Upper lobe of left lung (tissue), 6 donors: ENCODE measurements at places on chromosomes 3 and 15. TPM values are rescaled to one million over a fixed set of nuclear protein-coding genes. Genes with fewer than 3 reads are reported as not detected.

DNA sequence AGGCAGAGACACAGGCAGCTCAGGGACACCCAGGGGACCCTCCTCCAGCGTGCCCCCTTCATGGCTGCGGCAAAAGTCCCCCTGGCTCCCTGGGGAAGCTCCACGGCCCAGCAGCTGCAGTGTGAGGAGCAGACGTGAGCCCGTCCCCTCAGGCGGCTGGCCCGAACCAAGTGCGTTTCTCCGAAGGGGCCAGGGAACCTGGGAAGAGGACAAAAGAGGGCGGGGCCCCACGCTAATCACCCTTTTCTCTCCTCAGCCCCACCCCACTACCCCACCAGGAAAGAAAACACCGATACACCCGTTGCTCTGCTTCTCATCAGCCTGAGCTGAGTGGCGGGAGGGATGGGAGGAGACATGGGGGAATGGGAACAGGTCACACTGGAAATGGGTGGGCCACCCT is at the start of gene MUC4:
TSS of gene MUC4 (minus strand) at position 174 of the 400 bp plus-strand sequence. CDS start at position 62, 112 bp downstream.
- H3K4me3 ChIP-seq = peak within 1 kb of the TSS; percentile 10
- no peak for DNase-seq
- no peaks in the 10 kb centered on the region for H3K27me3 ChIP-seq
- H3K27ac ChIP-seq = no peak within 1 kb of the TSS

DNA sequence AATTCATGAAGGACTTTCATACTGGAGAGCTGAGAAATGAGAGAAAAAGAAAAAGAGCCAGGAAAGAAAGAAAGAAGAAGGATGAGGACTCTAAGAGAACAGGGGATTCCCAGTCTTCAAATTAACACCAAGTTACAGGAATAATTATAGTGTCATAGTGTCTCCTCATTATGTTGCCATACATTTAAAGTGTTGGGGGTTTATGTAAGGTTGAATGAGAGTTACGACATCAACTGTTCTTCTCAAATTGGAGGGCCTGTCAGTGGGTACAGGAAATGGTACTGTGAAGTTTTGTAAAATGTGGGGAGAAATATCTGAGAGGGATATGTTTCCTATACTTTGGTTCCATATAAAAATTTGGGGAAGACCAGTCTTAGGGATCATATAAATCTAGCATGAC is 12.3 kb upstream of the CD200 start:
- H3K4me1 ChIP-seq = no peaks in the 10 kb centered on the region
- no peak overlapping the region for H3K27ac ChIP-seq
- no peak for DNase-seq
- H3K36me3 ChIP-seq = no peaks in the 10 kb centered on the region
- H3K27me3 ChIP-seq = no peaks in the 10 kb centered on the region

DNA sequence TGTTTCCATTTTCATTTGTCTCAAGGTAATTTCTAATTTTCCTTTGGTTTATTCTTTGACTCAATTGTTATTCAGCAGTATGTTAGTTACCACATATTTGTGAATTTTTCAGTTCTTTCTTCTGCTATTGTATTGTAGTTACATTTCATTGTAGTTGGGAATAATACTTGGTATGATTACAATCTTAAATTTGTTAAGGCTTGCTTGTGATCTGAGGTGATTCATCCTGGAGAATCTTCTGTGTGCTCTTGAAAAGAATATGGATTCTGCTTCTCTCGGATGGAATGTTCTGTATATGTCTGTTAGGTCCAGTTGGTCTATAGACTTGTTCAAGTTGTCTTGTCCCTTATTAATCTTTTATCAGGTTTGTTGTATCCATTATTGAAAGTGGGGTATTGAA is 63.4 kb upstream of the VEPH1 start:
- no peak for DNase-seq
- no peaks in the 10 kb centered on the region for H3K27me3 ChIP-seq
- H3K36me3 ChIP-seq = no peaks in the 10 kb centered on the region
- no peak overlapping the region for H3K4me3 ChIP-seq

GRCh38 chr3:46971742-46972141 is 4.8 kb downstream of the CCDC12 start:
- H3K27ac ChIP-seq = peak overlapping the region; percentile 66
- DNase-seq = no peak
- H3K27me3 ChIP-seq = no peaks in the 10 kb centered on the region
- H3K4me3 ChIP-seq = no peak overlapping the region

P2RY14 gene
- total RNA-seq = 3.5 TPM

DNA sequence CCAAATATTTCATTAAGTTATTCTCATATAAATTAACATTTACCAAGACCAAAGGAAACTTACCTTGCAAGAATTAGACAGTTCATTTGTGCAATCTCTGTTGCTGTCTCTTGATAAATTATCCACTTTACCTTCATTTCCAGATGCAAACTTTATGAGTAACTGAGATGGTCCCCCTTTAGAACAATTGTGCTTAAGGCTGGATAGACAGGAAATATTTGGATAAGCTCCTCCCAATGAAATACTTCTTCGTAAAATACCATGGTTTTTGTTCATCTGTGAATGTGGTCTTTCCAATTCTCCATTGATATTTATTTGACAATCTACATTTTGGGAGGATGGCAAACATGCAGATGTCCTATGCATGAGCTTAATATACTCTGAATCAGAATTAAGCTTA is 78.2 kb downstream of the NEDD4 start:
- no peaks in the 10 kb centered on the region for H3K36me3 ChIP-seq
- H3K27ac ChIP-seq = no peak overlapping the region
- no peaks in the 10 kb centered on the region for H3K27me3 ChIP-seq
- H3K4me1 ChIP-seq = no peaks in the 10 kb centered on the region

DNA sequence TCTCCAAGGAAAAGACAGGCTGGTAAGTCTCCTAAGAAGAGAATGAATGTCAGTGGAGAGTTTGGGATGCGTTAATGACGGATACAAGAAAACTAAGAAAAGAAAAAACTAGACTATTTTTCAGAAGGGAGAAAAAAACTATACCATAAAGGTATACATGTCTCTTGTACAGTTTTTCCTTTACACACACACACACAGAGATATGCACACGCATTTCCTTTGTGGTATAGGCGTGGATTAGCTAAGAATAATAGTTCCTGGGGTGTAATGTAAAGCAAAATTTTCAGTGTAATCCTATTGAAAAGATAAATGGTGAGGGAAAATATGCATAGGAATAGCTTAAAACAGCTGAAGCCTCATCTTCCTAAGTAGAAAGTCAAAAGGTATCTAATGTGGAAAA is 36.3 kb downstream of the GABPB1 start:
- no peaks in the 10 kb centered on the region for H3K36me3 ChIP-seq
- DNase-seq = no peak
- H3K4me1 ChIP-seq = no peaks in the 10 kb centered on the region
- no peak overlapping the region for H3K4me3 ChIP-seq
- no peaks in the 10 kb centered on the region for H3K27me3 ChIP-seq
- no peak overlapping the region for H3K27ac ChIP-seq

LTK gene
- 2.8 TPM for total RNA-seq

CASR gene
- total RNA-seq = not detected

DNA sequence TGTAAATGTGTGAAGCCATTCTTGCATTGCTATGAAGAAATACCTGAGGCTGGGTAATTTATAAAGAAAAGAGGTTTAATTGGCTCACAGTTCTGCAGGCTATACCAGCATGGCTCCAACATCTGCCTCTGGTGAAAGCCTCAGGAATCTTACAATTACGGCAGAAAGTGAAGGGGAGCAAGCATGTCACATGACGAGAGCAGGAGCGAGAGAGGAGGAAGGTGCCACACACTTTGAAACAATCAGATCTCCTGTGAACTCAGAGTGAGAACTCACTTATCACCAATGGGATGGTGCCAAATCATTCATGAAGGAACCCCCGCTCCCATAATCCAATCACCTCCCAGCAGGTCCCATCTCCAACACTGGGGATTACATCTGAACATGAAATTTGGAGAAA is 213.6 kb upstream of the TSC22D2 start:
- no peaks in the 10 kb centered on the region for H3K4me1 ChIP-seq
- H3K36me3 ChIP-seq = no peaks in the 10 kb centered on the region
- DNase-seq = no peak
- no peak overlapping the region for H3K4me3 ChIP-seq
- H3K27me3 ChIP-seq = no peaks in the 10 kb centered on the region
- H3K27ac ChIP-seq = no peak overlapping the region

- no peaks in the 10 kb centered on the region for H3K36me3 ChIP-seq
- peak overlapping the region; percentile 7 for H3K27ac ChIP-seq
- no peak for DNase-seq
- no peaks in the 10 kb centered on the region for H3K27me3 ChIP-seq
Measured at GRCh38 chr15:29921130-29921601, 98.9 kb upstream of the TJP1 start.

- H3K36me3 ChIP-seq = no peaks in the 10 kb centered on the region
- no peak overlapping the region for H3K27ac ChIP-seq
Measured at GRCh38 chr3:126537116-126537729, 13.3 kb downstream of the CHST13 start.

DNA sequence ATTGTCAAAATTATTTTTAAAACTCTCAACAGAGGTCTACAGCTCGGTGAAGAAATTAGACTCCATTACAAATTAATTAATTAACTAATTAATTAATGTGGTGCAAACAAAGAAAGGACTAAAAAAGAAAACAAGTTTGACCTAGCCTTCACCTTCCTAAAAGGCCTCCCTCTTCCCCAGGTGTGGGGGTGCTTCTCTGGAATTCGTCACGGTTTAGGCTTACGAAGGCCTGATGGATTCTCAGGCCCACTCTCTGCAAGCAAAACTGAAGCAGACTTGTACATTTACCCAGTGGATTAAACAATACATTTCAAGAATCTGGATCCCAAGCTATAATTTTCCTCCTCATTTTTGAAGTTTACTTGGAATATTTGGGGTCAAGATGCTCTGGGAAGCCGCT is 88.6 kb downstream of the TM4SF4 start:
- no peak overlapping the region for H3K4me3 ChIP-seq
- H3K27ac ChIP-seq = no peak overlapping the region
- peaks cover 16% of the 10 kb centered on the region for H3K4me1 ChIP-seq
- DNase-seq = no peak

HAPLN3 gene
- 1.7 TPM for total RNA-seq

DNA sequence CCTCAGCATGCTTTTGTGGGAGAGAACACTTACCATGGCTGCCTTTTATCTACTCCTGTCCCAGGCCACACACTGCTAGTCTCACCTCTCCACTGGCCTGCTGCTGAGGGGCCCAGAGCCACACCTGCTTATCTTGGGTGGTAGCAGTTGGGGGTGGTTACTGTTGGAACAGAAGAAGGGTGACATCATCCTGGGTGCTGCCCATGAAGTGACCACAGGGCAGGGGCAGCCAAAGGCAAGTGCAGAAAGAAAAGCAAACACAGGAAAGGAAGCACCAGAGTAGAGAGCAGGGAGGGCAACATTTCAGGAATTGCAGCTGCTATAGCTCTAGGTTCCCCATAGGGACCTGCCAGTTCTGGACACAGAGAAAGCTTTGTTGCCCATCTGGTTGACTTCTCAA is 345.2 kb downstream of the VPS13C start:
- no peaks in the 10 kb centered on the region for H3K27me3 ChIP-seq
- no peaks in the 10 kb centered on the region for H3K4me1 ChIP-seq
- H3K27ac ChIP-seq = no peak overlapping the region
- no peak overlapping the region for H3K4me3 ChIP-seq

GRCh38 chr15:34362047-34362773 is 4.8 kb downstream of the LPCAT4 start:
- no peak overlapping the region for H3K27ac ChIP-seq
- DNase-seq = no peak
- H3K36me3 ChIP-seq = peaks cover 27% of the 10 kb centered on the region
- peaks cover 12% of the 10 kb centered on the region for H3K4me1 ChIP-seq

NLGN1 gene
- total RNA-seq = under 0.01 TPM

GRCh38 chr15:80160570-80161156 is 7.9 kb downstream of the FAH start:
- H3K36me3 ChIP-seq = no peaks in the 10 kb centered on the region
- H3K4me1 ChIP-seq = peaks cover 35% of the 10 kb centered on the region
- H3K27me3 ChIP-seq = no peaks in the 10 kb centered on the region
- peak; percentile 94 for DNase-seq
- no peak overlapping the region for H3K4me3 ChIP-seq

GRCh38 chr15:35671197-35671596 is 125.2 kb upstream of the DPH6 start:
- no peaks in the 10 kb centered on the region for H3K36me3 ChIP-seq
- no peaks in the 10 kb centered on the region for H3K27me3 ChIP-seq
- H3K27ac ChIP-seq = no peak overlapping the region

GRM7 gene
- not detected for total RNA-seq

GRCh38 chr3:182626484-182627467 is 166.5 kb upstream of the ATP11B start:
- no peak overlapping the region for H3K27ac ChIP-seq
- DNase-seq = no peak

GRCh38 chr15:78365917-78366316 is 25.8 kb downstream of the CRABP1 start:
- H3K4me3 ChIP-seq = no peak overlapping the region
- no peak overlapping the region for H3K27ac ChIP-seq
- no peak for DNase-seq
- H3K36me3 ChIP-seq = no peaks in the 10 kb centered on the region
- no peaks in the 10 kb centered on the region for H3K27me3 ChIP-seq
- no peaks in the 10 kb centered on the region for H3K4me1 ChIP-seq

ITIH4 gene
- 102 TPM for total RNA-seq

- no peak overlapping the region for H3K27ac ChIP-seq
- H3K4me3 ChIP-seq = no peak overlapping the region
- DNase-seq = no peak
- no peaks in the 10 kb centered on the region for H3K27me3 ChIP-seq
Measured at GRCh38 chr3:197427021-197427420, 128.6 kb upstream of the DLG1 start.

GRCh38 chr3:107413264-107413663 is 36.0 kb downstream of the CCDC54 start:
- no peak for DNase-seq
- no peak overlapping the region for H3K4me3 ChIP-seq

DNA sequence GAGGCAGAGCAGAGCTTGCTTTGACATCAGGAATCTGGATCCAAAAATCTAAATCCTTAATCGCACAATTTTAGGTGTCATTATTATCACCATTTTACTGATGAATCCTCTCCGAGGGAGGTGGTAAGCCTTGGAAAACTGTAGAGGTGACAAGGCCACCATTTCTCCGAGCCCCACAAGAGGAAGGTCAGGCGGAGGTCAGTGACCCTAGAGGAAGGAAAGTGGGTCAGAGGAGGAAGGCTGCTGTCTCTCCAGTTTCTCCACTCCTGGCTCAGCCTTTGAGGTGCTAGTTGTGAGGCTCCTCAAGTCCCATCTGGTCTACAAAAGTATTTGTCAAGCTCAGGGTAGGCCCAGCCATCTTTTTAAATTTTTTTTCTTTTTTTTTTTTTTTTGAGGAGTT is 3.2 kb downstream of the DVL3 start:
- no peak overlapping the region for H3K4me3 ChIP-seq
- H3K27ac ChIP-seq = peak overlapping the region; percentile 93
- H3K4me1 ChIP-seq = peaks cover 65% of the 10 kb centered on the region
- H3K27me3 ChIP-seq = no peaks in the 10 kb centered on the region

ZDHHC19 gene
- total RNA-seq = 1.4 TPM

ITIH1 gene
- total RNA-seq = not detected

CD86 gene
- total RNA-seq = 27.8 TPM

PIGZ gene
- total RNA-seq = 3.4 TPM

LIPC gene
- 0.40 TPM for total RNA-seq

CACNA1D gene
- 39.2 TPM for total RNA-seq
